ENCODE measurements at places on chromosomes 7 and 10. TPM values are rescaled to one million over a fixed set of nuclear protein-coding genes. Genes with fewer than 3 reads are reported as not detected.

The RBM33 gene
- total RNA-seq: 174 TPM

The OR6B1 gene
- total RNA-seq: not detected

The IFIT3 gene
- 4.3 TPM for total RNA-seq

The PRR15 gene
- 0.38 TPM for total RNA-seq

The TAS2R39 gene
- total RNA-seq: not detected

The OPALIN gene
- total RNA-seq: not detected

The FAM25A gene
- not detected for total RNA-seq

The ANKRD61 gene
- total RNA-seq: not detected

- DNase-seq: no peak
Measured at GRCh38 chr7:33701927-33702326, 203.4 kb upstream of the BMPER start.

DNA sequence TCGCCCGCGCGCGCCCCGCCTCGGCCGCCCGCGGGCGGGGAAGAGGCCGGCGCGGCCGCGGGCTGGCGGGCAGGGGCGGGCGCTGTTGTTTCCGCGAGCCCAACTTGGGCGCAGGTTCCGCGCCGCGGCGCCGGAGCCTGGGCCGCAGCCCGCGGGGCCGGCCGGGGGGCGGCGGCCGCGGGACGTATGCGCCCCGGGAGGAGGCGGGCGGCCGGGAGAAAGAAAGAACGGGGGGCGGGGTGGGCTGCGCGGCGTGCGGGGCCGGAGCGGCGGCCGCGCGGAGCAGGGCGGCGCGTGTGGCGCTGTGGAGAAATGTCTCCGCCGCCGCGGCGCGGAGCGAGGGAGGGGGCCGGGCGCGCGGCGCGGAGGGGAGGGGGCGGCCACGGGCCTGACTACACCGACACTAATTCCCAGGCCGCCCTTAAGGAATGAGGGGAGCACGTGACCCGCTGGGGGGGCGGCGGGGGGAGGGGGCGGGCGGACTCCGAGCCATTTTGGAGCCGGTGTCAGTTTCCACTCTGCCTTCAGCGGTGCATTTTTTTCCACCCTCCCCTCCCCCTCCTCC, at the start of gene BMI1:
Gene BMI1 (plus strand): TSS at position 509 of the 565 bp plus-strand sequence. CDS start 5,351 bp downstream, outside the sequence.
- peak; percentile 43 for DNase-seq

DNA sequence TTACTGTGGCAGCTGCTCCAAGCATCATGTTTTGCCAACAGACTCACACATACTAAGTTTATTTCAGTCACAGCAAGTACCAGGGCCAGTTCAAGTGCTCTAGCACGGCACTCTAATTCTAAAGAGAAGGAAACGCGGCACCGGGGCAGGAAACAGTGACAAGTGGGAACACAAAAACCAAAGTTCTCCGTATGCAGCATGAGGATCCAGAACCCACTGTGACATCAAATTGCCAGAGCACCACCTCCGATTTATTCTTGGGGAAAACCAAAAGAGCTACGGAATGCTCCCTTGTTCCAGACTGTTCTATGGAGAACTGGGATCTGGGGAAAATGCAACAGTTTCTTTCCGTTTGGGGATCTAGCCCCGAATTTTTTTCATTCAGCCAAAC, 448 bp upstream of the PTER start:
- peak; percentile 12 for DNase-seq

- no peak for DNase-seq
Measured at GRCh38 chr10:33341637-33342036, 7.2 kb upstream of the NRP1 start.

DNA sequence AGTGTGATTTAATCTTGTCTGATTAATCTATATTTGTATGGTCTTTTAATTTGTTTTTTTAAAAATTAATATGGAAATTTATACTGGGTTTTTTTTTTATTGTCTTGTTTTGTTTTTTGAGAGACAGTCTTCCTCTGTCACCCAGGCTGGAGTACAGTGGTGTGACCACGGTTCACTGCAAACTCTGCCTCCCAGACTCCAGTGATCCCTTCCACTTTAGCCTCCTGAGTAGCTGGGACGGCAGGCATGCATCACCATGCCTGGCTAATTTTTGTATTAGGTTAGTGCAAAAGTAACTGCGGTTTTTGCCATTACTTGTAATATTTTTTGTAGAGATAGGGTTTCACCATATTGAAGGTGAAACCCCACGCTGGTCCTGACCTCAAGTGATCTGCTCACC, 73.1 kb downstream of the TET1 start:
- DNase-seq: no peak

DNA sequence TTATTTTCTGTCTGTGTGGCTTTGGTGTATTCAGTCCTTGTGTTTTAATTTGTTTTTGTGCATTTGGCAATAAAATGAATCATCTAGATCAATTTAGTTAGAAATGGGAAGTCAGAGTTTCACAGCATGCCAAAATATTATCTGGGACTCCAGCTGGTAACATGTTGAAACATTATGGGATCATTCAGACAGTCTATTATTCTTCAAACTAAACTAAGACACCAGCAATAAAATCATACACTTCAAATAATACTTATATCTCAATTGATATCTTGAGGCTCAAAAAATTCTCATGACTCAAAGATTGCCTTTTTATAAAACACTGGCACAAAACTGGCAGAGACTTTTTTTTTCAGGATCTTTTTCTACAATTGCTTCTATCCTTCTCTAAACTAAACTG, 5.8 kb upstream of the RP9 start:
- DNase-seq: no peak

DNA sequence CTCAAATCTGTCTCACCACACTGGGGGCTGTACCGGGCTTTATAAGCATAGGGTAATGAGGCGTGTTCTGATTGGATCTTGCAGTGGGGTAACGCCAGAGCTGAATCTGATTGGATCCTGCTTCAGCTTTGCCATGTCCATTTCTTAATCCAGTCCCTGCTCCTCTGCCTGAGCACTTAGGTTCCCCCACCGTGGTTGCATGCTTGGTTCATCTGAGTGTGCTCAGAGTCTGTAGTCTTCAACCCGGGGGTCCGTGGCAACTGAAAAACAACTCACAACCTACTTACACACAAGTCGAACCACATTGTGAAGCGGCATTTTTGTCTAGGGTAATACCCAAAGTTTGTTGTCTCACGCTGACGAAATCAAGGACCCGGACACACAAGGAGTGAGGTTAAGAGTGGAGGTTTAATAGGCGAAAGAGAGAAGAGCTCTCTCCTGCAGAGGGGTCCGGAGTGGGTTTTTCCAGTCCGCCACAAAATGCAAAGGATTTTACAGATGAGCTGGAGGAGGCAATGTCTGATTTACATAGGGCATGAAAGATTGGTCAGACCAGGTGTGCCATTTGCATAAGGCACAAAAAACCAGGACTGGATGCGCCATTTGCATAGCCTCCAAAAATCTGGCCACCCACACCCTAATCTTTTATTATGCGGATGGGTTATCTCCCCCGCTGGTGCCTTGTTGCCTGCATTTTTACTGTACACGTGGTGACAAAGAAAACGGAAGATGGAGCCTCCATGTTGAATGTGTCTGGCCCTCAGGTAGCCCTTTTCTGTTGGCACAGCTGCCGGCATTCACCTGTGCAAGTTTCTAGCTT, 641.8 kb upstream of the FOXK1 start:
- DNase-seq: no peak

DNA sequence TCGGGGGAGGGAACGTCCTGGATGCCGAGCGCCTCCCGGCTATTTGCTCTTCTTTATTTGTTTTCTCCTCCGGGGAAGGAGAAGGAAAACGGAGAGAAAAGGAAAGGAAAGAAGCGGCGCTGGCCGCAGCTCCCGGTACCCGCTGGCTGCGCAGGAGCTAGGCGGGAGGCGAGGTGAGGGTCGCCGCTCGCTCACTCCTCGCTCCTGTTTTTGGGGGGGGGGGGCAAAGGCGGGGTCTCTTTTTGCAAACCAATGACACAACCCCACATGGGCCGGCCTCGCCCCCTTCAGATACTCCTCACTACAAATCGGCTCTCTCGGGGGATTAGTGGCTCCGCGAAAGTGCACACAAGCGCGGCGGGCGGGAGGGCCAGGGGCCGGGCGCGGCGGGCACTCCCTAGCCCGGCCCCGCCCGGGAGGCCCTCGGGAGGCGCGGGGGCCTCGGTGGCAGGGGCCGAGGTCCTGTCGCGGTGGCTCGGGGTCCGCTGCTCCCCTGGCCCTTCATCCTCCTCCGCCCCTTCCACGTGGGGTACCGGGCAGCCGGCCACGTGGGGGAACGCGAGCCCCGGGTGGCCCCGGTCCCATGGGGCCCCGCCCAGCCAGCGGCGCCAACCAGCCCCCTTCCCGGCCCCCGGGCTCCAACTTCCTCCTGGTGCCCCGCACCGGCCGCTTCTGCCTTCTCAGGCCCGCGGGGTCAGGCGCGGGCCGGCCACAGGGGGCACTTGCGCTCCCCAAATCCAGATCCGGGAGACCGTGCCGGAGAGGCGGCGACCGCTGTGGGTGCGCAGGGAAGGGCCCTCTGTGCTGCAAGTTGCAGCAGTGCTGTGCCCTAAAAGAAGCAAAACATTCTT, 718 bp upstream of the CTBP2 start:
- no peak for DNase-seq

- DNase-seq: no peak
Measured at GRCh38 chr10:29239569-29240472, 49.0 kb upstream of the LYZL1 start.

DNA sequence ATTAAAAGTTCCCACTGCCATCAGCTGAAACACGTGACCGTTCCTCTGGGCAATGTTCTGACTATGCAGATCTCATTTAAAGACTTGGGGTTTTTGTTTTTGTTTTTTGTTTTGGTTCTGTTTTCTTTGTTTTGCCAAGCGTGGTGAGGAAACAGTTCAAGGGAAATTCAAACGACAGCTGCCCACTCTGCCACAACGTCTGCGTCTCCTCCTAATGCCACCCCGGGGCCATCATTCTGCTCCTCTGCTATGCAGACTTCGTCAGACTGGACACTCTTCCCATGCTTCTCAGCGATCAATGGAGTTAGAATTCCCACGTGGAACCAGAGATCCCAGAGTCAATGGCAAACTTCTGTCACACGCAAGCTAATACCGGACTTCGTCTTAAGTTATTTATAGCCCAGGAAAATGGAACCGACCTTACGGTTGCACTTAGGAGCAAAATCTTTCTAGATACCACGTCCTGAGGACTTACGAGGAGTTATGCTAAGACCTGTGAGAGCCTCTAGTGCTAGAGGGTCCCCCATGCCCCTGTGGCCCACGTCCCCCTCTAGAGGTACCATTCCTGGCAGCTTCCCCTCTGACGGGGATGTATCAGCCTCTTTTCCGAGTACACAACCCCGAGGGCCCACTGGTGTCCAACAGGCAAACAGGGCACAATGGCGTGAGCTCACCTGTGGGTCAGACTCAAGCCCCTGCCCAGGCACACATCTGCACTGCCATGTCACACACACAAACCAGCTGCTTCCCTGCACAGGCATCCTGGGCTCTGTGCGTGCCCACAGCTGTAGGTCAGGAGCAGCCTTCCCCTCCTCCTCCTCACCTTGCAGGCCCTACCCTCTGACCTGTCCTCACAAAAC, 24.4 kb downstream of the EBF3 start:
- DNase-seq: no peak

DNA sequence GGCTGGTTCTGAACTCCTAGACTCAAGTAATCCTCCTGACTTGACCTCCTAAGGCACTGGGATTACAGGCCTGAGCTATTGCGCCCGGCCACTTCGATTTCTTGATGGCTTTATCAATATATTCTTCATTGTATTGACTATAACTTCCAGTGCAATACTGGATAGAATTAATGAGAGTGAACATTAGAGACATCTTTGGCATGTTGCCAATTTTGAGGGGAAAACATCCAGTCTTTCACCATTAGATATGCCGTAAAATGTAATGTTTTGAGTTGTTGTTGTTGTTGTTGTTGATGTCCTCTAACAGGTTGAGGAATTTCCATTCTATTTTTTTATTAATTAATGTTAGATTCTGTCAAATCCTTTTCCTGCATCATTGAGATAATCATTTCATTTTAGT, 578.9 kb downstream of the ZWINT start:
- no peak for DNase-seq

DNA sequence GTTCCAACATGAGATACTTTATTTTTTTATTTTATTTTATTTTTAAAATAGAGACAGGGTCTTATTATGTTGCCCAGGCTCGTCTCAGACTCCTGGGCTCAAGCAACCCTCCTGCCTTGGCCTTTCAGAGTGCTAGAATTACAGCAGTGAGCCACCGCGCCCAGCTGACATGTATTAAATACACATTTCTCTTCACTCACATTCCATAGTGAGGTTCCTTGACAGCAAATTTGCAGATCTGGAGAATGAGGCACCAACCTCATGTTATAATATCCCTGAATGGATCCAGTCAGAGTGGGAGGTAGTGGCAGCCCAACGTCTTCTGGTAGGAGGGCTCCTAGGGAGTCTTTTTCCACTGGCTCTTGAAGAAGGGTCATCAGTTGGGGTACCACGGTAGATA, 46.1 kb downstream of the OGDH start:
- DNase-seq: no peak

- DNase-seq: no peak
Measured at GRCh38 chr10:5679606-5680005, 5.0 kb upstream of the TASOR2 start.

GRCh38 chr7:150715293-150715692, 1.1 kb upstream of the GIMAP1 start:
- DNase-seq: no peak

GRCh38 chr7:22346383-22347107, 10.4 kb downstream of the RAPGEF5 start:
- no peak for DNase-seq

- DNase-seq: no peak
Measured at GRCh38 chr7:151494298-151495284, 25.1 kb downstream of the RHEB start.

DNA sequence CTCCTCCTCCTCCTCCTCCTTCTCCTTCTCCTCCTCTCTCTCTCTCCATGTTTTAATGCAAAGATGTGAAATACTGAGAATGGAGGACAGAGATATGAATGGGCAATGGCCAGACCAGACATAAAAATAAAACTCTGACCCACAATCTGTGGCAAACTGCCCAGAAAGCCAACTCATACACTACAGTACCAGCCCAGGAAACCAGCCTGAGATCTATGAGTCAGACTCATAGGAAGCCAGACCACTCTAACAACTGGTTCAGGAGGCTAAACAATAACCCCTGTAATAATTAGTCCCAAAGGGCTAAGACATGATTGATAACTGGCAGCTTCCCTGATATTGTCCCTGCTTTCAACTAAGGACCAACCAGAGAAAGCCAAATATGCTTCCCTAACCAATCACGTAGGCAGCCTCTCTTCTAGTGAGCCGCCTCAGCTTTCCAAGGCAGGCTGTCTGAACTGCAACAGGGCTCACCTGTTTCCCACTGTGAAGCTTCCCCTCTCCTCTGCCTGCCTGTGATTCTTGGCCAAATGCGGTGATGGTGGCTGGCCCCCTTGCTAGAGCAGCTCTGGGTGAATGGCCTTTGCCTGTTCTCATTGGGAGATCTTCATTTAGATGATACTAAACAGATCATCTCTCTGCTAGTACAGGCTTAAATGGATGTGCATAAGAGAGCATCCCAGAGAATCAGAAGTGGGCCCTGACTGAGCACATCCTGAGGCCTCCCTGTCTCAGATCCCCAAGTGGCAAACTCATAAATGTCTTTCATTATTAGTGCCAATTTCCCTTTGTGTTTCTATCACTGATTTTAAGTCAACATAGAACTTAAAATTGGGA, 817.6 kb downstream of the TNS3 start:
- no peak for DNase-seq
